HS-27A (cell line): ENCODE measurements at places on chromosomes 5 and 9.

GRCh38 chr9:36966371-36967097 lies 67.5 kb downstream of the PAX5 start:
- no peak for DNase-seq

DNA sequence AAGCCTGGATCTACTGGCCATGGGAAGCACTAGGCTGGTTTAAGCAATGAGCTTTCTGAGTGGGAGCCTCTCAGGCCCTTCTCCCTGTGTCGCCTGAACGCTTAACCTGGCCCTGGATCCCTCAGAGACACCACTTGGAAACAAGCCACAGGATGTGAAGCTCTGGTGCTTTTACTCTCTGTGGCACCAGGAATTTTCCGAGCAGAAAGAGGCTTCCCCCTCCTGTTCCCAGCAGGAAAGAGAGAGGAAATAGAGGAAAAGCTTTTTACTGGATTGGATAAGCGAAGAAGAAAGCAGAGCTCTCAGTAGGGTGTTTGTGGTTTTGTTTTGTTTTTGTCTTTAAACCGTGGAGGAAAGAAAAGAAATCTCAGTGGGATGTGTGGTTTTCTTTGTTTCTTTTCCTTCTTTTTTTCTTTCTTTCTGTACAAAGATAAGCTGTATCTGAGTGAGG lies 34.5 kb downstream of the COL15A1 start:
- DNase-seq, result no peak

GRCh38 chr9:130296783-130297055 lies 31.2 kb downstream of the HMCN2 start:
- no peak for DNase-seq

- DNase-seq, result no peak
Measured at GRCh38 chr5:173793648-173794548, 94.3 kb upstream of the CPEB4 start.

GRCh38 chr9:76365028-76365427 lies 29.2 kb downstream of the RFK start:
- no peak for DNase-seq

- no peak for DNase-seq
Measured at GRCh38 chr5:9670371-9670770, 40.2 kb upstream of the TAS2R1 start.

DNA sequence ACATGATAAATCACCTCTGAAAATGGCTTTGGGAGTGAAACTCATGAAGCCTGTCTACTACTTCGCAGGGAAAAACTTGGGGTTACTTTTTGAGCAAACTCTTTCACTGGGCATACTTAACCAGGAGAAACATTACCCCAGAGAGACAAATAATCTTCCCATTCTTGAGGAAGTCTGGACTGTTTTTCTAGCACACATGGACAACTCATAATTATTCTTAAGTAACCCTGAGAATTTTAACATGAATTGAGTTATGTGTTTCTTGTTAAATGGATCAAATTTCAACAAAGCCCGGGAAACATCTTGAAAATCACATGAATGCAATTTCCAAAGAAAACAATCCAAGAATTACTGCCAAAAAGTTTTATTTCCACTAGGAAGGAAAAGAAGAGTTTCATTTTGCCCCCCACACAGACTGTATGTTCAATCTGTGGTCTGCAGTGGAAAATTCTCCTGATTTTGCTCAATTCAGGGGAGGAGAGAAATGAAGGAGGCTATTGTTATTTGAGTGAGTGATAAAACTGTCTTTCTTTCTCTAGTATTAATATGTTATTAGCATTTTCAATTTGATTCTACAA lies 564.8 kb upstream of the CLINT1 start:
- no peak for DNase-seq

- peak; percentile 9 for DNase-seq
Measured at GRCh38 chr5:157574456-157575380, 857 bp downstream of the ADAM19 start.

DNA sequence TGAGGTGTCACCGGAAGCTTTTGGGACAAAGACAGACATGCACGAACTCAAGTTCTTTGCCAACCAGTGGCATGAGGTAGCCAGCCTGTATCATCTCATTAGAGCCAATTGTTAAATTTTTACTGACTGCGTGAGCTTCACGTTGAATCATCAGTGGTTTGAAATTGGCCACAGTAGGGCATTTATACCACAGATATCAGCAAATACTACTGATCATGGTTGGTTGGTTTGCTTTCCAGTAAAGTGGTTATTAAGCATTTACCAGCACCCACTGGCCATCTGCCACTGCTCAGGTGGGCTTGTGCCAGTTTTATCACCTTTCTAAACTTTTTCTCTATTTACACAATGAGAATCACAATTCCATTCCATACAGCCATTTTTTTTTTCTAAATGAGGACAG lies 28.4 kb upstream of the SHC3 start:
- DNase-seq, result no peak

DNA sequence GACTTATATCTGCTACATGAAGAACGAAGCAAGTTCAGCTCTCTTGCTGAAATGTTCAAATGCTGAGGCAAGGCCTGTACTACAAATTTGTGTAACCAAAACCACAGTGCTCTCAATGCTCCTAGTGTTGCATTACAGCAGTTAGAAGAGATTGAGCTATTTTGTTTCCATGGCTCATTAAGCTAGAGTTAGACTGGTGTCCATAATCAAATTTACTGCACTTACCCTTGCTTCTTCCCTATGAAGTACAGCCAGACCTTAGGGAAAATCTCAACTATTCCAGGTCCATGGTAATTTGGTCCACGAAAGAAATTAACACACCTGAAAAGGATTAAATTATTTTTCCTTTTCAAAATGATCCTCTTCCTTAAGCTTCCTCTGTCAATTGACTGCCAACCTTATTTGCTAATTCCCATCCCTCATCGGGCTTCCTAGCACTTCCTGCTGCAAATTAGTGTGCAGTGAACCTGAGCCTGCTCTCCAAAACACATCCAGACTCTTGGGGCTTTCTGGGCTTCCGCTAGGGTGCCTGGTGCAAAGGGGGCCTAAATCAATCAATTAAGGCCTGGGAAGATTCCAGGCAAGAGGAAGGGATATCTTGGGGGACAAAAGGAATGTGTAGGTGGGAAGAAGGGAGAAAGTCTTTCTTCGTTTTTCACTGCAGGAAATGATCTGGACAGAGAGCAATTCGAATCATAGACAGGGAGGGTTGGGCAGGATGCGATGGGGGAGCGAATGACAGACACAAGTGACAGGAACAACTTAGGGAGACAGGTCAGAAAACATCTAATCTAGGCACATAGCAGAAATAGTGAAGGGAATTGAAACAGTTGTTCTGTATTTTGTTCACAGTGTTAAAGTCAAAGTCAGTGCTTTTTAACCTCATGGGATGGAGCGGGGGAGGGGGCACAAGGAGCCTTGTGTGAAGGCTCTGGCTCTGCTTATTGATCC lies 542.4 kb downstream of the RAB3C start:
- no peak for DNase-seq

GRCh38 chr5:140992828-140993227 lies 26.6 kb downstream of the PCDHAC2 start:
- no peak for DNase-seq

GRCh38 chr9:31542384-31543055 lies 841.9 kb upstream of the ACO1 start:
- DNase-seq, result no peak

- DNase-seq, result peak; percentile 19
Measured at GRCh38 chr9:37290940-37291485, 131.5 kb upstream of the GRHPR start.

GRCh38 chr9:89732939-89733324 lies 128.1 kb downstream of the GADD45G start:
- DNase-seq, result no peak

DNA sequence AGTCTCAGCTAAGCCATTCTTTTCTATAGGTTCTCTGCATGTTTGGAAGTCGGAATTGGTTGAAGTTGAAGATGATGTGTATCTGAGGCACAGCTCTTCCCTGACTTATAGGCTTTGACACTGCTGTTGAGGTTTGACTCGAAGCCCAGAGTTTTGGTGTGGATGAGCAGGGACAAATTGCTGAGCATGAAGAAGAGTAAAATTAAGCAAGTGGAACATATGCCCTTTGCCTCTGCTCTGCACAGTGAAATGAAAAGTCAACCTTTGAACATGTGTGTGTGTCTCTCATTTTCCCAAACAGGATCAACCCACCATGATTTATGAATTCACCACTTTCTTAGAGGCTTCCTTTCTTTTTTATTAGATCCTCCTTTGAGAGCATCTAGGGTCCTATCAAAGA lies 8.5 kb downstream of the HMHB1 start:
- DNase-seq, result no peak

DNA sequence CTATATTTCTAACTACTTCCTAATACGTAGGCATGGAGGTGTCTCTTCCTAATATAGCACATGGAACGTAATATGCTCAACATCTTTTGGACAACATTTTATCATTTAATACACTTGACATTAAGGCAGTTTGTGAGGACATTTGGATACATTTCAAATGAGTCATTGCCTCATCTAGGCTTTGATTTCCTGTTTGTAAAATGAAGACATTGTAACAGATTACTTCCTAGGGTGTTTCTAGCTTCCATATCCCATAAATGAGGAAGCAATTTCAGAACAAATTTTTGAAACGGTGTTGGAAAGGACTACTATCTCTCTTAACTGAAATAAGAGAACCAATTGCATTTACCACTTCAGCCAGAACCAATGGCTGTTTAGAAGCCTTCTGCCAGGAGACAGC lies 38.7 kb downstream of the SLC28A3 start:
- DNase-seq, result peak; percentile 29

DNA sequence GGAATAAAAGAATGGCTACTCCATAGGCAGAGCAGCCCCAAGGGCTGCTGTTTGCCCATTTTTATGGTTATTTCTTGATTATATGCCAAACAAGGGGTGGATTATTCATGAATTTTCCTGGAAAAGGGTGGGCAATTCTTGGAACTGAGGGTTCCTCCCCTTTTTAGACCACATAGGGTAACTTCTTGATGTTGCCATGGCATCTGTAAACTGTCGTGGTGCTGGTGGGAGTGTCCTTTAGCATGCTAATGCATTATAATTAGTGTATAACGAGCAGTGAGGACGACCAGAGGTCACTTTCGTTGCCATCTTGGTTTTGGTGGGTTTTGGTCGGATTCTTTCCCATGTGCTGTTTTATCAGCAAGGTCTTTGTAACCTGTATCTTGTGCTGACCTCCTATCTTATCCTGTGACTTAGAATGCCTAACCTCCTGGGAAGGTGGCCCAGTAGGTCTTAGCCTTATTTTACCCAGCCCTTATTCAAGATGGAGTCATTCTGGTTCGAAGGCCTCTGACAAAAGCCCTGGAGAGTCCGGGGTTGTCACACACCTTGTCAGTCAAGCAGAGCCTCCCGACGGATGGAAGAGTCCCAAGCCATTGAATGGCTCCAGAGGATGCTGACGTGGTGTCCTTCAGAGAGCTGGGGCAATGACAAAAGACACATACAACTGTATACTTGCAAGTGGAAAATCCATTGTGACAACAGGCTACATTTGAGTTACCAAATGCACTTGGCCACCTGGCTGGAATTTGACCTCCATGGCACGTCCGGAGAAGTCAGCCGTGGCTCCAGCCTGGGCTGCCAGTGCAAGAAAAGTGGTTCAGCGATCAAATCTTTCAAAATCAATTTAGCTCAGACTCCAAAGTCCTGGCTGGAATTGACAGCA lies 67.1 kb upstream of the CLINT1 start:
- no peak for DNase-seq

DNA sequence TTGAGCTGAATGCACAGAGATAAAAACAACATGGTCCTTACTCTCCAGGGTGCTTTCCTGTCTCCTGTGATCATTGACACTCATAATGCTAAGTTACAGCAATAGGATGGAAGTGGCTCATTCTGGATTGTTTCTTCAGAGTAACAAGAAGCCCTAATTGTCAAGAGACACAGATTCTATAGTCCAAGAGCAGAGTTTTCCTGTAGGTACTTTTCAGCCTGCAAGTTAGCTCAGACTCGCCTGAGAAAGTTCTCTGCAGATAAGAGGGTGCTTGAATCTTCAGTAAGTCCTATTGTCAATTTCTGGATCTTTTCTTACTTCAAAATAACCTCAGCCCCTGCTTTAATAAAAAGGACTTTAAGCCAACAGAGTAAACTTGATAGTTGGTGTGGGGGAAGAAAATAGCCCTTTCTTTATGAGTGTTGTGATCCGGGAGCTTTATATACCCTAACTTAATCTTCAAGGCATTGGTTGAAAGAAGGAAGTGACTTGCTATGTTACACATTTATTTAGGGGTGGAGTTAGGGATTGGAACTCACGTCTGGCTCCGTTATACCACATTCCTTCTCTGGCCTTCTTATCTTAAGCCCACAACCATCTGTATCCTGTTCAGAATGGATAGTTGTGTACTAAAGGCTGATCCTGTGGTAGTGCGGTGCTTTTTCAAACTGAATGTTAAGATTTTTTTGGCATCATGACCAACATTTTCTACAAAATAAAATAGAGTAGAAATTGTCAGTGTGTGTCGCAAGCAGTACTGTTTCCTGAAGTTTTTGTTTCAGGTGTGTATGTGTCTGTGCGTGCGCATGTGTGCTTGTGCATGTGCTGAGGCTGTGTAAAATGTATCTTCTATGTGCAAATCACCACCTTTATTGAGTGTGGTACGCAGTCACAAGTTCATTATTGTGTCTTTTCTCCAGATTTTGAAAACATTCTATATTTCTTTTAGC lies 173.9 kb downstream of the WDR70 start:
- DNase-seq, result peak; percentile 60

DNA sequence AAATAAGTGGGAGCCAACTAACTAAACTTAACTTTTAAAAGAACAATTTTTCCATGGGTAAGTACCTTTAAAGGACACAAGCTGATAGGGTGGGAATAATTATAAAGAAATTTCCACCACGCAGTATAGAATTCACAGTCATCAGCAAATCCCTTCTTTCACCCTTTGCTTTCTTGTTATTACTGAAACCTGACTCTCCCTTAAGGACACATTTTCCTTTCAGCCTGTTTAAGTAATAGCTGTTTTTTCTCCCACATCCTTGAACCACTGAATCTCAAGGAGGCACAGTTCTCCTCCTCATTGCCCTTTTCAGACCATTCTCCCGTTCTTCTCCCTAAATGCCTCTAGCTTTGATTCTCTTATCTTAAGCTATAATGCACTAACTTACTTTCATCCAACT lies 6.3 kb downstream of the C5orf15 start:
- DNase-seq, result no peak
